Hematopoietic multipotent progenitor cell treated with erythropoietin and hydrocortisone succinate and interleukin-3 and kit ligand, for 15 days (in vitro differentiated cells): ENCODE measurements at places on chromosomes 5 and 9.

GRCh38 chr5:76099286-76099702 is 16.1 kb downstream of the SV2C start:
- DNase-seq: no peak

DNA sequence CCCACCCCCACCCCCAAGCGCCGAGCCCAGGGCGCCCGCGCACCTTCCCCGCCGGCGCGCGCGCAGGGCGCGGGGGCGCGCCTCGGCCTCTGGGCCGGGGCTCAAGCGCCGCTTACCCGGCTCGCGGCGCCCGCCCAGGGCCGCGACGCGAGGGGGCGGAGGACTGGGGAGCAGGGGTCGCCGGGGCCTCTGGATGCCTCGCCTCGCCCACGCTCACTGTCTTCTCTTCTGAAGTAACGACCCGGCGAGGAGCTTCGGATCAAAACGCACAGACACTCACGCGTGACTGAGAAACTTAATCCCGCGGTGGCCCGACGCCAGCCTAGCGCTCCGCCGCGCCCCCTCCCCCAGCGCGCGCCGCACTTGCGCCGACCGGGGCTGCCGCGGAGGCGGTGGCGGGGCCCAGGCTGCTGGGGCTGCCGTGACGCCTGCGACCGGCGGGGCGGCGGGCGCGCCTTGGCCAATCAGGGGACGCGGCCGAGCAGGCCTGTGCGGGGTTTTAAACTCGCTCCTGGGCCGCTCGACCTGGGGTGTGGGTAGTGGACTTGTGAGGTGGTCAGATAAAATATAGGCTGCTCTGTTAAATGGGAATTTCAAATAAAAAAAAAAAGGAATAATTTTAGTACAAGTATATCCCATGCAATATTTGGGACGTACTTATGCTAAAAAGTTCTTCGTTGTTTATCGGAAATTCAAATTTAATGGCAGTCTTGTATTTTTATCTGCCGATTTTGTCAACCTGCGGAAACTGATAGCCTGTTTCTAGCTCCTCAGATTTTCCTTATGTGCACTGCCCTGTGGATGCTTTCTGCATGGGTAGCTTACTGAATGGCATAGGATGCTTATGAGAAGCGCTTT is at the start of gene MPDZ:
Gene MPDZ (minus strand): TSS at position 409 of the 858 bp plus-strand sequence. CDS start 29,377 bp downstream, outside the sequence.
- no peak for DNase-seq

GRCh38 chr9:114910541-114910940 is 19.9 kb downstream of the TNFSF8 start:
- DNase-seq: no peak

DNA sequence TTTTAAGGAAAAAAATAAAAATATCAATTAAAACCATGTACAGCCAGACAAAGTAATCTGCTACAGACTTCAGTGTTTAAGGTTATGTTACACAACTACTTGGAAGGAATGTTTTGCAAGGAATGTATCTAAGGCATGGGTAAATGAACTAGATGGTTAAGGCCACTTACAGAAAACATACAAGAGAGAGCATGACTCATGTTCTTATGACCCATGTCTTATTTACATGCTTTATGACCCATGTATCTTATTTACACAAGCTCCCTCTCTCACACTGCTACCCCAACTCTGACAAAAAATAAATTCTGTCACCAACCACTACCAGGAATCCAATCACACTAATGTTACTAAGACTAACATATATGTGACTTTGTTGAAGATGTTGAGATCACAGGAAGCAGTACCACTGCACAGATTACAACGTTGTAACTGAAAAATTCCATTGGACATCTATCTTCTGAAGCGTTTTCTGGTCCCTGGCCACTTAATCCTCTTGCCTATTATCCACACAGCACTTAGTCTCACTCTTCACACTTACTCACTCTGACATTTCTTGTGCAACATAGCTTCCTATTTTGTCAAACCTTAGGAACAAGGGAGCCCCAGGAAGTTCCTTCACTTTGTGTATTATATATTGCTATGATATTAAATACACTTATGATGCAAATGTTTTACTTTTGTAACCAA is 1630.1 kb upstream of the C9orf72 start:
- no peak for DNase-seq

DNA sequence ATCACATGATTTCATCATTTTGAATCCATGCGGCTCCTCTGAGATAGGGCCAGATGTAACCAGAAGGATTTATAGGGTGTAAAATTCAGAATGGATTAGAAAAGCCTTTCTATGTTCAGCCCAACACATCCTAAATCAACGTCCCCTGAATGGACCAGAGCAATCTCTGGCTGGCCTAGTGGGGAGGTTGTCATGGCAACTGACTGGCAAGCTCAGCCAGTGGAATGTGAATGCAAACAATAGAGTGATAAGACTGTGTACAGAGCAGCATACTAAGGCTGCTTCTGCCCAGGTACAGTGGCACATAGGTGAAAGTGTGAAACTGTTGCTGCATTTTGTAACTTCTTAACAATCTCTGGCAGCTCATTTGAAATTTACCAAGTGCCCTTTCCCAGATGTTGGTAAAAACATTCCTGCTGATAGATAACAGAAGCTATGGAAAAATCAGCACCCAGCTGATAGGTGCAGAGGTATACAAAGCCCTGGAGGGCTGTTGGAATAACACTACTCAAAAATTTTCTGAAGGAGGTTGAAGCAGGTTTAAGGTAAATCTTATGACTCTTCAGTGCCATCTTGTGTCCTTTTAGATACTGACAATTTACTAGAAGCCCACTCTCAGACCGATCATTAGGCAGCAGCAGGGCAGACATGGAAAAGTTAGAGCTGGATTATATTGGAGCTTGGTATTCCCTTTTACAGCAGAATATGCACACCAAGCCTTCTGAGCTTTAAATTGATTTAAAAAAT is 267.2 kb downstream of the RAB3C start:
- DNase-seq: no peak

- peak; percentile 81 for DNase-seq
Measured at GRCh38 chr5:142145106-142145900, 36.7 kb downstream of the NDFIP1 start.

- no peak for DNase-seq
Measured at GRCh38 chr5:59485629-59486439, 407.7 kb downstream of the PDE4D start.

- no peak for DNase-seq
Measured at GRCh38 chr5:173706700-173707099, 90.2 kb upstream of the BOD1 start.

GRCh38 chr5:115558388-115558956 is 13.9 kb upstream of the FEM1C start:
- no peak for DNase-seq

- no peak for DNase-seq
Measured at GRCh38 chr9:84285381-84285780, 55.2 kb downstream of the SLC28A3 start.

DNA sequence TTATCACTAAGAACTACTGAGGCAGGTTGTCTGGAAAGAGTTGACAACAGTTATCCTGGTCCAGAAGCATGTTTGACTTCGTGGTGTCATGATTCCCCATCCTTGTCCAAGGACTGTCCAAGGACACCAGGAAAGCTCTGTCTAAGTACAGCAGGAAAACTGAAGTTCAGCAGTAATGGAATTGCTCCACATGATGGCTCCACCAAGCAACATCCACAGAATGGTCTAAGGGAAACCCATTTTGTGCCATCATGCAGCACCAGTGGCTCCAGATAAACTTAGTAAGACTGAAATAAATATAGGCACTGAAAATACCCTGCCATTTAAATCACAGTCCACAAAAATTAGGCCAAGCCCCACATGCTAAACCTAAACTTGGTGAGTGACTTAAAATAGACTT is 192.8 kb downstream of the CDH18 start:
- no peak for DNase-seq

- DNase-seq: no peak
Measured at GRCh38 chr9:133991964-133992779, at the start of gene VAV2. Gene VAV2 (minus strand): TSS chr9:133992324. CDS start chr9:133992278, 46 bp downstream.

DNA sequence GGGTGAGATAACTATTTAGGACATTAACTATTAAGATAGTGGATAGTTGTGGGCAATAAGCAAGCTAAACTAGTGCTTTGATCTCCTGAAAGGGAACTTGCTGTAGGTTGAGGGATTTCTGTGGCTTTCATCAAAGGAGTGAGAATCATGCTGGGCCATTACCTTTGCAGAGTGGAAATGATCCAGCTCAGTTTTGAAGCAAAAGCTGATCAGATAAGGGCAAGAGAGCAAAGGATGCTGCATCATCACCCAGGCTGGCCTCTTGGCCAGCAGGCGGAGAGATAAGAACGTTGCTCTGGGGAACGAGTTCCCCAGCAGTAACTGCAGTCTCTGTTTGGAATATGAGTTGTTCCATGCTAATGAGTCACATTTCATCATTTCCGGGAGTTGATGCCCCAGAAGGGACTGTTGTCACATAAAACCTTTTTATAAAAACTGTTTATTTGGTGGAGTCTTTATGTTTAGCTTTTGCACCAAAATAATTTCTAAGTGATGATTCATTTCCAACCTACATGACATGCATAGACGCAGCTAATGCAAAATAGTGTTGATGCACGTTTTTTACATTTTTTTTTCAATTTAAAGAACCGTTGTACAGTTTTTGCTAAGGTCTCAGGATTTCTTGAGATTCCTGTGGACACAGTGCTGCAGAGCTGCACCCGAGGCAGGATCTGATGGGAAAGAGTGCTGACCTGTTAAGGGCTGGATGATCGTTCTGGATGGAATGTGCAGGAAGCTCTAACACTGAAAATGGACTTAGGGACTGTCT is 99.3 kb downstream of the ACTBL2 start:
- DNase-seq: no peak

GRCh38 chr9:134556531-134557068 is 85.0 kb upstream of the COL5A1 start:
- DNase-seq: no peak

DNA sequence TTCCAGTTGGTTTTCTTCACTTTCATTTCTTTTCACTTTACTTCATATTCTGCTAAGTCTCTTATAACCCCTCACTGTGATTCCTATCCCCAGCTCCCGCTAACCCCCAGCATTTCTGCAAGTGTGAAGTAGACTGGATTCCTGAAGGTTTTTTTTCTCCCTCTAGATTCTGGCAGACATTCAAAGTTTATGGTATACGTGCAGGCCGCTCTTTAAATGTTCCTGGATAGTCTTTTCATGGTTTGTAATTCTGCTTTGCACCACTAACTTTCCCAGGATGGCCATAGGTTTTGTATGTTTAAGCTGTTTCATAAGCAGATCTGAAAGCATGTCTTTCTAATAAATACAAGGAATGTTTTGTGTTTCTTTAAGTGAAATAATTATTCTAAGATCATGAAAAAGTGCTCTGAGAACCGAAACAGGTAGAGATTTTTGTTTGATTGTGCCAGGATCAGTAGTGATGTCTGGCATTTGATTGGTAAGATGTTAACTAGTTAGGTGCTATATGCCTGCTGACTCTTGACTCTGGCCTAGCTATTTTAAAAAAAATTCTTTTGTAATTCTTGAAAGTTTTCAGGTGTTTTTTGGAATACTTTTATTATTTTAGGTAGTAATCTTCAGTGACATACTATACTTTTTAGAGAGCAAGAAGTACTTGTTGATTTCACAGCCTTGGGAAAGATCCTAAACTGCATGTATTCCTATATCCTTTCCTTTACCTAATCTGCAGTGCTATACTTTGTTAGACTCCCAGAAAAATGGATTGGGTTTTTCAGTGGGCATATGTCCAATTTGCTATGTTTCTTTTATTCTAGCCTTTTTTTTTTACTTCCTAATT is 29.7 kb downstream of the CNOT6 start:
- no peak for DNase-seq

DNA sequence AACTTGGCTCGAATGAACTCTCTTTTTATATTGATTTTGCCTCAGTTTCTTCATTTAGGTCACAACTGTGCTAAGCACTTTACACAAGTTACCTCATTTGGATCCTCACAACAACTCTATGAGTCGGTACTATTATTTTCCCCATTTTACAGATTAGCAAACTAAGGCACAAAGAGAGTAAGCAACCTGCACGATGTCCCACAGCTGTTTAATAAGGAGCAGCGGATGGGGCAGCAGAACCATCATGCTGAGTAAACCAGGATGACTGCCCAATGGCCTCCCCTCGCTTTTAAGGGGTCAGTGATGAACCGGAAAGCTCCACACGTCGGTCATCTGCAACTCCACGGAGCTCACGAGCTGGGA is 607 bp downstream of the PRELID2 start:
- no peak for DNase-seq

DNA sequence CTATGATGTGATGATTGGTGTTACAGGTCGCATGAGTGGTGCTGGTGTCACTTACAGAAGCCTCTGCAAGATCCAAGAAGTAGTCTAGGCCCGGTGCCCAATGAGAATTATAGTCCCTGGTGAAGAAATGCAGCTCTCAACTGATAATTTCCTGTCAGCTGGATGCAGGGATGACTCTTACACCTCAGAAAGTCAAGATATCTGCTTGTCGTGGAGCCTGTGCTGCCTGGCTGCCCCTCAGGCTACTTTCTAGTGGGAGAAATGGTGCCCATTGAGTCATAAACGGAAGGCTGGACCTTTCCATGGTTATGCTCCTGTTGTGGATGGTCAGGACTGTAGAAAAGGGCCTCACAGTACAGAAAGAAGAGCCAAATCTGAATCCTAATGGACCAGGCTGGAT is 46.8 kb upstream of the NXNL2 start:
- no peak for DNase-seq

- no peak for DNase-seq
Measured at GRCh38 chr9:12054235-12054634, 639.0 kb upstream of the TYRP1 start.

- DNase-seq: no peak
Measured at GRCh38 chr9:129907201-129907600, 71.9 kb downstream of the USP20 start.

DNA sequence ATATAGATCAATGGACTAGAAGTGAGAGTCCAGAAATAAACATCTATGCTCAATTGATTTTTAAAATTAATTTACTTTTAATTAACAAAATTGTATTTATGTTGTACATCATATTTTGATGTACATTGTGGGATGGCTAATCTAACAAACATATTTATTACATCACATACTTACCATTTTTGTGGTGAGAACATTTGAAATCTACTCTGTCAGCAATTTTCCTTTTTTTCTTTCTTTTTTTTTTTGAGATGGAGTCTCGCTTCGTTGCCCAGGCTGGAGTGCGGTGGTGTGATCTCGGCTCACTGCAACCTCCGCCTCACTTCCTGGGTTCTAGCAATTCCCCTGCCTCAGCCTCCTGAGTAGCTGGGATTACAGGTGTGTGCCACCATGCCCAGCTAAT is 32.4 kb upstream of the SHB start:
- no peak for DNase-seq

DNA sequence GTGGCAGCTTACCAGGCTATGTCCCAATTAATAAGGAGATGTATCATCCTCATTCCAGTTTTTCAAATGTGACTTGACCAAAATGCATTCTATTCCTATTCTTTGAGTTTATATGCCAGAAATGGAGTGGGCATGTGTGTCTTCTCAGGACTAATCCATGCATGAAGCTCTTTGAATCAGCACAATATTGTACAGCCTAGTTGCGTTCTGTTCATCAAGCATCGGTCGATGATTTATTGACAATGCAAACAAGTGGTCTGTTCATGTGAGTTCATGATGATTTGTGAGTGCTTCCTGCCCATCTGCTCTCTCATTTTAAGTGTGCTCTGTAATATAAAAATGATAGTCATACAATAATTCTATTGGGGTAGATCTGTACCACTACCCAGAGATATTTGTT is 48.3 kb downstream of the PALM2AKAP2 start:
- no peak for DNase-seq
